Common myeloid progenitor, CD34-positive (primary cell): ENCODE measurements at places on chromosomes 13 and 19.

DNA sequence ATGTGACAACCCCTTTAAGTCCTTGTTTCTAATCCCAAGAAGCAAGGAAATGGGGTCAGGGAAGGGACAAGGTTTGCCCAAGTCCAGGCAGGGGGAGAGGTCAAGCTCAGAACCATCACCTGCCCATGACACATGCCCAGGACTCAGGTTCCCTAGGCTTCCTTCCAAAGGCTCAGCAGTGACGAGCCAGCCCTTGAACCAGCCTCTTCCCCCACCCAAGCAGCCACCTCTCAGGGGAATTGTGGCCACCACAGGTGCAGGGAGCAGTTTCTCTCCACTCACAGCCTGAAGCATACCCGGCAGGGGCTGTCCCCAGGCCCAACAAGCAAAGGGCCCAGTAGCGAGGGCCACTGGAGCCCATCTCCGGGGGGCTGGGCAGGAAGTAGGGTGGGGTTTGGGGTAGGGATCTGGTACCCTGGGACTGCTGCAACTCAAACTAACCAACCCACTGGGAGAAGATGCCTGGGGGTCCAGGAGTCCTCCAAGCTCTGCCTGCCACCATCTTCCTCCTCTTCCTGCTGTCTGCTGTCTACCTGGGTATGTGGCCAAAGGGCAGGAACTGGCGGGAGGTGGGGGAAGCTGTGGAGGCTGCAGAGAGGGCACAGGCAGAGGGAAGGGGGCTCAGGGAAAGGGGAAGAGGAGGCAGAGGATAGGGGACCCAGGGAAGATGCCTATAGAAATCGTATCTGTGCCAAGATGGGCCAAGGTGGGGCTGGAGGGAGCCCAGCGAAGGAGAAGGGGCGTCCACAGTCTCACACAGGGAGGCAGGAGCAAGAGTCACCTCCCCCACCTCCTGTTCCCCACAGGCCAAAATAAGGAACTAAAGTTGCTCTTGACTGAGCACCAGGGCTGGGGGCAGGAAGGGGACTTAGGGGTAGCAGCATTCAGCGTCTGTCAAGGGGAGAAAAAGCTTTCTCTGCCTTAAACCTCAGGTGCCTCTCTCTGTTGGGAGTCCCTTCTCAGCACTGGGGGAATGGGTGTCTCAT lies at the start of gene CD79A:
Gene CD79A (plus strand): TSS at position 433 of the 986 bp plus-strand sequence. CDS start 26 bp downstream, at position 459.
- peak; percentile 91 for DNase-seq

DNA sequence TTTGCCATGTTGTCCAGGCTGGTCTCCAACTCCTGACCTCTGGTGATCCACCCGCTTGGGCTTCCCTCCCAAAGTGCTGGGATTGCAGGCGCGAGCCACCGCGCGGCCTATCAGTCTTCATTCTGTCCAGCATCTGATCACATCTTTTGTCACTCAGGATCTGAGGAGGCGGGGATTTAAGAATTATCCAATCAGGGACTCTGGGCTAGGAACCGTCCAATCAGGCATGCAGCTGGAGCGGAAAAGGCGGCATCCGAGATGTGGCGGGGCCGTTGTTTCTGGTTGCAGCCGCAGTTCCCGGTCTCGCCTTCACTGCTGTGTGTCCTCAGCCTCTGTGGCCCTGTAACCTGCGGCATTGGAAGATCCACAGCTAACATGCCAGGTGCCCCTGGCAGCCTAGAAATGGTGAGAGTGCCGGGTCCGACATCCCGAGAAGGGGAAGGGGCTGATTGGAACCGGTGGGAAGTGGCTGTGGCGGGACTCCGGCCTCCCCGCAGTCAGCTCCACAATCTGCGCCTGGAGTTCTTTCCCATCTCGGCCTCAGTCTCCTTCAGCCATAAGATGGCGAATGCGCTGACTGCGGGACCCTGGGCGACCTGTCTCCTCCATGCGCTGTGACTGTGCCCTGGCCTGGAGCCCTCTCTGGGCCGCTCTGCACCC lies at the start of gene ZNF729:
Gene ZNF729 (plus strand): TSS at position 291 of the 660 bp plus-strand sequence. CDS start 85 bp downstream, at position 376.
- no peak for DNase-seq

DNA sequence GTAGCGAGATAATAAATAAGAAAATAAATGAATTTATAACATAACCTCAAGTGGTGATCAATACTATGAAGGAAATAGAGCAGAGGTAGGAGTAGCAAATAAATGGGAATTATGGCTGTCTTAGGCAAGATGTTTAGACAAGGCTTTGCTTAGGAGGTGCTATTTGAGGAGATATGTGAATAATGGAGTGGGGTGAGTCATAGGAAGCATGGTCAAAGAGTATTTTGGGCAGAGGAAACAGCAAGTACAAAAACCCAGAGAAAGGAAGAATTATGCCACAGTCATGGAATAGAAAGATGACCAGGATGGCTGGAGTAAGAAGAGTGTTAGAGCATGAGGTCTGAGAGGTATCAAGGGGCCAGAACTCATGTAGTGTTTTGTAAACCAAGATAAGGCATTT lies 33.6 kb upstream of the LPAR6 start:
- DNase-seq, result peak; percentile 49

DNA sequence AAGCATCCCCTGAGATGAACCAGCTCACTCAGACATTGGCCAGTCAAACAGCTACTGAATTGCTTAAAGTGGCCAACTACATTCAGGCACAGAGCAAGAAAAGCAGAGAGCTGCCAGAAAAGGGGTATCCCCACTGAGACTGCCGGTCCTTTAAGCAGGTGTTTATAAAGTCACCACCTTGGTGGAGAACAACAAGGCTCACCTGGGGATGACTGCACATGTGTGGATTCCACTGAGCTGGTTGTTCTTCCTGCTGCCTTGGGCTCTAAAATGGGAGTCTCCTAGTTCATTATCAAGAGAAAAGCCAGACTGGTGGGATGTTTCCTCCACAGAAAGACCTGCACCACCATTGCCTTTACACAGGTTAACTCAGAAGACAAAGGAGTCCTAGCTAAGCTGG lies 51.8 kb upstream of the IPO5 start:
- no peak for DNase-seq

DNA sequence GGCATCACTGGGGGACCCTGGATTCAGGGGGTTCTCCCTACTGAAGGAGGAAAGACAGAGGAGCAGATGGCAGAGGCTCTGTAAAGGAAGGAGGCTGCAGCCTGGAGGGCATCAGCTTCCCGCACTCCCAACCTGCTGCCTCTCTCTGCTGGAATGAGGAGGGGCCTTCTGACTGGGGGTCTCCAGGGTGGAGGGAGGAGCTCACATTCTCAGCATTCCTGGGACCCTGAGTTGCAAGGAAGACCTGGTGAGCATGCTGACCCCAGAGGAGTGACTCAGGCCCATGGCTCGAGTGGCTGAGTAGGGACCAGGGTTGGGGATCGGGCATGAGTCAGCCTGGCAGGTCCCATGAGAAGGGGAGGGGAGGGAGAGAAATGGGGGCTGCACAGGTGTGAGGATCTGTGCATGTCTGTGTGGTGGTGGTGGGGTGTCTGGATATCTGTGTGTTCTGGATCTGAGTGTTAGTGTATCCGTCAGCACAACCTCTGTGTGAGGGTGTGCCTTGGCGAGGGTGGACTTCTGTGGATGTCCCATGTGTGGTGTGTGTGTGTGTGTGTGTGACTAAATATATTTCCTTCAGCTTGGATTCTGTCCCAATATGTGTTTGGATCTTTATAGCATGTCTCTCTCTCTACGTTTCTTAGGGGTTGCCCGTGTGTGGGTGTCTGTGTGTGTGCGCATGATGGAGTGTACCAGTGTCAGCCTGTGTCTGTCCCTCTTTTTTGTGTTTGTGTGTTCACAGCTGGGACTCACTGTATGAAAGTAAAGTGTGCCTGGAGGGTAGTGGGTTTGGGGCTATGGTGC lies 4.6 kb downstream of the AXL start:
- no peak for DNase-seq

DNA sequence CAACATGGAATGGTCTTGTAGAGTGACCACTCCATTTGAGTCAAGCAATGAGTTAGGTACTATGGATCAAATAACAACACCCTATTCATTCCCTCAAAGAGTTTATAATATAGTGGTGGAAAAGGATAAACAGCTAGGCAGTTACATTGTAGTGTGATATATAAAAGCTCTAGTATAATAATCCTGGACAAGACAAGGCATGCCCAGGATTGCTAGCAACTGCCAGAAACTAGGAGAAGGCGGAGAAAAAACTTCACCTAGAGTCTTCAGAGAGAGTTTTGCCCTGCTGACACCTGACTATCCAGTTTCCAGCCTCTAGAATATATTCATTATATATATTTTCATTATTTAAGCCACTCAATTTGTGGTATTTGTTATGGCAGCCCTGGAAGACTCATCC lies 530.6 kb downstream of the KLF12 start:
- no peak for DNase-seq

DNA sequence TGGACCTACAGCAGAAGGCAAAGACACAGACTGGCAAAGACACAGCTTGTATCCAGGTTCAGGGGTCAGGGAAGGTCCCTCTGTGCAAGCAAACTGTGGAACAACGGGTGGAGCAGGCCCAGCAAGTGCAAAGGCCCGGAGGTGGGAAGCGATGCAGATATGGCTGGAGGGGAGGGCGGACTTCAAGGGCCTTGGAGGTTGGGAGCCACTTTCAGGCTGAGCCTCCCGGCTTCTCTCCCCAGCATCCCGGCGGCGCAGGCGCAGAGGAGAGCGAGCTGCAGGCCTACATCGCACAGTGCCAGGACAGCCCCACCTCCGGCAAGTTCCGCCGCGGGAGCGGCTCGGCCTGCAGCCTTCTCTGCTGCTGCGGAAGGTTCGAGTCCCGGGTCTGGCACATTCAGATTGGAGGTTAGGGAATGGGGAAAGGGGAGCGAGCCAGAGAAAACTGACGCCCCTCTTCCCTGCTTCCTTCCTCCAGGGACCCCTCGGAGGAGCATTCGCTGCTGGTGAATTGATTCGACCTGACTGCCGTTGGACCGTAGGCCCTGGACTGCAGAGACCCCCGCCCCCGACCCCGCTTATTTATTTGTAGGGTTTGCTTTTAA lies 2.1 kb upstream of the PNPLA6 start:
- DNase-seq, result no peak

GRCh38 chr19:9362905-9363304 lies at the start of gene ZNF177:
TSS of gene ZNF177 (plus strand) at chr19:9363013. CDS start at chr19:9378312, 15,299 bp downstream.
- peak; percentile 8 for DNase-seq

DNA sequence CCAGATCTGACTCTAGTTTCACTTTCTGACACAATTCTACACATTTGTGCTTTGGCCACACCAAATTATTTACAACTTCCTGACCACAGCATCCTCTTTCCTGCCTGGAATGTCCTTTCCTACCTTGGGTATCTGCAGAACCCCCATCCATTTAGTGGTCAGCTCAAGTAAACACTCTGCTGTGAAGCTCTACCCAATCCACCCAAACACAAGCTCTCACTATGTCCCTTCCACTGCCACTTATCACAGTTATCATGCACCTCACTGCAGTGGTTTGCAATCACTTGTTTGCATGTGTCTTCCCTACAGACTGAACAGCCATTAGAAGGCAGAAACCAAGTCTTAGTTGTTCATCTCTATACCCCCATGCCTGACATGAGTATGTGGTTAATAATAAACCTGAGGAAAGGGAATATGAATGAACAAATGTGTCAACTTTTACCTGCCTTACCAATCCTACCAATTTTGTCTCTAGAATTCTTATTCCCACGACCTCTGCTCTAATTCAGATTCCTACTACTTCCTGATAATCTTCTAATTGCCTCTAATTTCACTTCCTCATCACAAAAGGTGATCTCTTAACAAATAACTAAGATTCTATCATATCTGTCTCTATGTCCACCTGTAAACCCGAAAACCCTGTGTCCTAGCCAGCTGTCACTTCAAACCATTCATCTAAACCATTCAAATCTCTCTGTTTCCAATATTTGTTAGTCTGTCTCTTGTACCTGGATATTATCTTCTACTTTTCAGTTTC lies 25.1 kb downstream of the LNX2 start:
- peak; percentile 38 for DNase-seq

DNA sequence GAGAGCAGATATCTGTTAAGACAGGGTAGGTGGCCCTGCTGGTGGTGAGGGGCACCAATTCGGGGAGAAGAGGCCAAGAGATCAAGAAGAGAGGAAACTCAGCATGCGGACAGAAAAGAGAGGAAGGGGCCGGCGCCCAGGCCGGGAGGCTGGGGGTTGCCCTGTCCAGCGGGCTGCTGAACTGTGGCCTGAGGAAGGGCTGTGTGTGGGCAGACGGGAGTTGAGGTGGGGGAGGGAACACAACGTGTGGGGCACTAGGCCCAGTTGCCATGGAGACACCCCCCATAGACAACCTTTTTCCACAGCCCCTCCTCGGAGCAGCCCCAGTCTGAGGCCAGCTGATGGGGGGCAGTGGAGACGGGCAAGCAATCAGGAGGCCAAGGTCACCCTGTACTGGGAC lies 2.5 kb upstream of the CACNG8 start:
- no peak for DNase-seq

DNA sequence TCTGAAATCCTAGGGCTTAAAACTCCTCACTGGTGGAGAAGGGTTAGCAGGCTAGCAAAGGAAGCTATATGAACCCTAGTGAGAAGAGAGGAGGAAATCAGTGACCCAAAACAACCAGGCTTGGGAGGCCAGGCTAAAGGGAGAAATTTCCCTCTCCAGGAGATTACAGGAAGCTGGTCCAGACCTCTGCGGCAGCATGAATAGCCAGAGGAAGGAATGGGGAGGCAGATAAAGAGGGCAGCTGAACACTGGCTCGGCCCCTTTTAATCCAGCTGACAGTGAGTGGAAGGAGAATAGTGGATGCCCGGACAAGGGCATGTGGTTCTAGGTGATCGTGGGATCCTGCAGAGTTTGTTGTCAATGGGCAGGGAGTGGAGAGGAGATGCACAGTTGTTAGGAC lies 130.6 kb downstream of the COG6 start:
- DNase-seq, result no peak

DNA sequence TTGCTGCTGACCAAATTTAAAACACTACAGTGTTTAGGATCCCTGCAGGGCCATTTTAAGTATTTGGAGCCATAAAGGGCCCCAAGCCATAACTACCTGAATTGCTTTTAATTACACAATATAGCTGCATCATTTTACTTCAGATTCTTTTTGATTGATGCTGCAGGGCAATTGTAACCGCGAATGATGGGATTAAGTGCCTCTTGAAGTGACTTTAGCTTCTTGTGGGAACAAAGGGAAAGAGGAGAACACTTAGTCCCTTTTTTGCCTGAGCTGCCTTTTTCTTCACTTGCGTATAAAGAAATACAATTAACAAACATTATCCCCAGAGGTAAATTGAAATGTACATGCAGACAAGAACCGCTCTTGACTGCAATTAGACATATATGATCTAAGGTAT lies 228.5 kb downstream of the ZIC5 start:
- DNase-seq, result no peak

DNA sequence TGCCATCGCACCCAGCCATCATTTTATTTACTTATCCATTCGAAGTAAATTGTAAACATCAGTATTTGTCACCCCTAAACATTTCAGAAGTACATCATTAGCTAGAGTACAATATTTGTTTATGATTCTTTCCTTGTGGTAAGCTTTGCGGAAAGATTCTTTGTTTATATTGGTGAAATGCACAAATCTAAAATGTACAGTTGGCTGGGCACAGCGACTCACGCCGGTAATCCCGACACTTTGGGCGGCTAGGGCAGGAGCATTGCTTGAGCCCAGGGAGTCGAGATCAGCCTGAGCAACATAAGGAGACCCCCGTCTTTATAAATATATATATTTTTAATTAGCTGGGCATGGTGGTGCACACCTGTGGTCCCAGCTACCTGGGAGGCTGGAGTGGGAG lies 10.1 kb downstream of the LGALS7B start:
- DNase-seq, result no peak
